Pancreas (tissue), 10 donors: ENCODE measurements at places on chromosomes 6 and 20.

GRCh38 chr6:57087916-57088315, 2.1 kb upstream of the ZNF451 start:
- no peak for DNase-seq

- DNase-seq: peak; percentile 43
These were observed 43.2 kb upstream of the OSTM1 start for GRCh38 chr6:108117427-108118358.

DNA sequence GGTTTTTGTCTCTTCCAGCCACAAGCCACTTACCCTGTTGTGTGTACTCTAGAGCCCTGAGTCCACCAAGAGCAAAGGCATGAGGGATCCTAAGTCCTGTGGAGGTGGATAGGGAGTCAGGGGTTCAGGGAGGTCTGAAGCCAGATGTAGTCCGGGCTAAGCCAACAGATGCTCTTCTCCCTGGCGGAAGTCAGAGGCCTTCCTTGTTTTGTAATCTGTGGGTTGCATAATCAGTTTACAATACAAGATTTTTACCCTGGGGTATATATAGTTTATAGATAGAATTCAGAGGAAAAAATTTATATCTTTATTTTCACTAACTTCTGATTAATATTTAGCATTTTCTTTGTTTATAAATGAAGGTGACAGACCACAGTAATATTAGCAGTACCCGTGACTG, 9.2 kb downstream of the LAMP5 start:
- DNase-seq: no peak

DNA sequence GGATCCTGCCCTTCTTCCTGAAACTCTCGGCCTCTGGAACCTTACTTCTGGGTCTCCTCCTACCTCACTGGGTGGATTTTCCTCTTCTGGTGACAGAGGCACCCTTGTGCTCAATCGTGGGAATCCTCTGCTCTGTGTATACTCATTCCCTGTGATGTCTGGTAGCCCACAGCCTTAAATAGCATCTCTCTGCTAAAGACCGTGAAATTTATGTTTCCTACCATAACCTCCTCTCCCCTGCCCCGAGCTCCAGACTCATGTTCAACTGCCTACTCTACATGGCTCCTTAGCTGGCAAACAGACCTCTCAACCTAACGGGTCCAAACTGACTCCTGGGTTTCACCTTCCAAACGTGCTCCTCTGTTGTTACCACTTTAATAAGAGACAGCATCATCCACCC, 9.9 kb downstream of the MMP9 start:
- DNase-seq: no peak

- no peak for DNase-seq
These were observed 96.2 kb downstream of the ANKS1A start for GRCh38 chr6:34985236-34985635.

DNA sequence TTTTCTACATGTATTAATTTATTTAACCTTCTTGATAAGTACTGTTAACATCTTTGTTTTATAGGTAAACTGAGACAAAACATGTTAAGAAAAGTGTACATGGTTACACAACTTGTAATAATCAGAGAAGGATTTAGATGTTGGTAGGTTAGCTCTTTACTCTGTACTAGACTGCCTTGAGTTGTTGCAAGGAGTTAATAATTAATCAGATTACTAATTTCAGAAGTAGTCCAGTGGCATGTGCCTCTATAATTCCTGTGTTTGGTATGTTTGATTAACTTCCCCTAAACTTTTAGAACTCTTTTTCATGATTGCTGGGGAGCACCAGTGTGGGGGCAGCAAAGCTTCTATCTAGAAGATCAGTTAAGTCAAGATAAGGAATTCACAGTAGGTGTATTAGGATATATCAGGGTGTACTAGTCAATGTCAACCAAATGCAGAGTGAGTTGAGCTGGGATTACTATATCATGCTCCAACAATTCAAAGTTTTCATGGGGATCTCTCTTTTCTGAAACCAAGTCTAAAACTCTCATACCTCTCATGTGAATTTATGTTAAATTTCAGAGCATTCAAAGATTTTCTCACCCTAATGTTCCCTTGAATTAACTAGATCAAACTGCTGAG, 129.7 kb upstream of the AHI1 start:
- no peak for DNase-seq

DNA sequence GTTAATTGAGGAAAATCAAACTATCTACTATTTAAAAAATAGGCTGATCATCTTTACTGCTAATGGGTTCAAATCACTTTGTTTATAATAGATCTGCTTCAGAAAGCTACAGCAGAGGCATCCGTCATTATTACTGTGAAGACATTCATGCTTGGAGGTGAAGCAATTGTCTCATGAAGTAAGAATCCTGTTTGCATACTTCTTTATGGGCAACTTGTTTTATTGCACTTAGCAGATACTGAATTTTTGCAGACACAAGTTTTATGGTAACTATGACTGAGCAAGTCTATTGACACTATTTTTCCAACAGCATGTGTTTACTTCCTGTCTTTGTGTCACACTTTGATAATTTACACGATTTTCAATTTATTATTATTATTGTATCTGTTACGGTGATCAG, 573.9 kb downstream of the RFPL4B start:
- no peak for DNase-seq

DNA sequence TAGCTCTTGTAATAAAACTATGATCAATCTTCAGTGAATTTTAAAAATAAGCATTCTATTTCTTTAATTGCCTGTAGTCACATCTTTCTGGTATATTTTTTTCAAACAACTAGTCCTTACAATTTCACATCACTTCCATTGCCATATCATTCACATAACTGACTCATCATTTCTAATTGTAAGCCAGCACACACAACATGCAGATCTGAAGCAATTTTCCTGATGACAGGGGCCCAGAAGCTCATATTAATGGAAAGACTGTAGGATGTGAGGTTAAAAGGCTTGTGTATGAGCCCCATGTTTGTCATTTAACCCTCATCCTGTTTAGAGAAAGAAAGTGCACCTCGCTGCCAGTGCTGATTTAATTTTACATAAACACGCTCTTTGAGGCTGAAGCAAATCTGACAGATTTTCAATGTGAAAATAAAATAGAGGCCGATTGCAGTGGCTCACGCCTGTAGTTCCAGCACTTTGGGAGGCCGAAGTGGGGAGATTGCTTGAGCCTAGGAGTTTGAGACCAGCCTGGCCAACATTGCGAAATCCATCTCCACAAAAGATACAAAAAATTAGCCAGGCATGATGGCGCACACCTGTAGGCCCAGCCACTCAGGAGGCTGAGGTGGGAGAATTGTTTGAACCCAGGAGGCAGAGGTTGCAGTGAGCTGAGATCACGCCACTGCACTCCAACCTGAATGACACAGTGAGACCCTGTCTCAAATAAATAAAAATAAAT, 40.1 kb upstream of the LTV1 start:
- DNase-seq: no peak

GRCh38 chr6:166389119-166389518, 6.4 kb upstream of the MPC1 start:
- DNase-seq: no peak

DNA sequence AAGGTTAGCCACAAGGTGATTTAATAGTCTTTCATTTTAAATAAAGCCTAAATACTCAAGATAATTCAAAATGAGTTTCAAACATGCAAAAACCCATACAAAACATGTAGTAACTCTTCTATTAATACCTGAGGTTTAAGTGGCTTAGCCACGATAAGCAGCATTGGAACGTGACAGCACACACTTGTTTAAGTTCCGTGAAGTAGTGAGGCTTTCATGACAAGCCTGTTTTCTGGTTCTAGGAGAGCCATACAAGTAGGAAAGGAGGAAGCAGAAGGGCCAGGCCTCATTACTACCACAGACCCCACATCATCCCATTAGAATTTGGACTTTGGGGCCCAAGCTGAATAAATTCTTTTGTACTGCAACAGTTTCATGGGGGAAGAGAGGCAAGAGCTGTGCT, 54.3 kb upstream of the PRND start:
- no peak for DNase-seq

DNA sequence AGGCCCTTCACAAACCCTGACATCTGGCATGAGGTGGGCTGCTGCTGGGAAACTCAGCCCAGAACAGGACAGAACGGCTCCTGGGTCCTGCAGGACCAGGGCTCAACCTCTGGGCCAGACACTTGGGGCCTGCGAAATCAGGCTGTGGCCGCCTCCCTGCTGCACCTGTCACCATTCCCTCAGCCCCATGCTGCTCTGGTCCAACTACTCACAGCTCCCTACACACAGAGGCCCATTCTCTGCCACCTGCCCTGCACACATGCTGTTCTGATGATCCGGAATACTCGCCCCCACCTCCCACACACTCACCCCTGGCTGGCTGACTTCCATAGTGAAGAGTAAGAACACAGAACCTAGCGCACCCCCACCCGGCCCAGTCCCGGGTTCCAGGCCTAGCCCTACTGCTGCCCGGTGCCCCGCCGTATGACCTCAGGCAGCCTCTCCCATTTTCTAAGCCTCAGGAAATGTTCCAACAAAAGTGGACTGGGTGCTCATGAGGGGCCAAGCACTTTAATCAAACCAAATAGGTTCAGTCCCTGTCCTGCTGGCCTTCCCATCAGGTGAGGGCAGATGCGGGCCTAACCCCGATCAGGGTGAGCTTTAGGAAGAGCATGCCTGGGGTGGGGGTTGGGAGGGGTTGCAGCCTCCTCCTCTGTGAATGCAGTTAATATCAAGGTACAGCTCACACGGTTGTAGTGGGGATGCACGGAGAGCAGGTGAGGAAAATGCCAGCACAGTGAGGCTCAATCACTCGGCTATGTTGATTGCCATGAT, 3.9 kb downstream of the PEDS1 start:
- DNase-seq: peak; percentile 65

- no peak for DNase-seq
These were observed 1149.0 kb downstream of the EPHA7 start for GRCh38 chr6:92270365-92270764.

DNA sequence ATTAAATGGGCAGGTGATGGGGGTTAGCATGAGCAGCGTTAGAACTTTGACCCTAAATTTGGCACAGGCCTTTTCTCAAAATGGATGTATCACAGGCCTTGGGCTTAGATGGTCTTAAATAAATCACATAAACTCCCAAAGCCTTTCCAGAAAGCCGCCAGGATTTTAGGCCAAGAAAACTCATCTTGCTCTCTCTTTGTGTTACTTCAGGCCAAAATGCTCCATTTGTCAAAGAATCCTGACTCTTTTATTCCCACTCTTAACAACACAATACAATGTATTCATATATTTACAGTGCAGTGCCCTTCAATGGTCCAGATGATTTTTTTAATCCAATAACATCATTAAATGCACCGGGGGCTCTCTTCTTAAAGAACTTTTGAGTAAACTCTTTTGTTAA, 5.9 kb upstream of the TCP11 start:
- no peak for DNase-seq

DNA sequence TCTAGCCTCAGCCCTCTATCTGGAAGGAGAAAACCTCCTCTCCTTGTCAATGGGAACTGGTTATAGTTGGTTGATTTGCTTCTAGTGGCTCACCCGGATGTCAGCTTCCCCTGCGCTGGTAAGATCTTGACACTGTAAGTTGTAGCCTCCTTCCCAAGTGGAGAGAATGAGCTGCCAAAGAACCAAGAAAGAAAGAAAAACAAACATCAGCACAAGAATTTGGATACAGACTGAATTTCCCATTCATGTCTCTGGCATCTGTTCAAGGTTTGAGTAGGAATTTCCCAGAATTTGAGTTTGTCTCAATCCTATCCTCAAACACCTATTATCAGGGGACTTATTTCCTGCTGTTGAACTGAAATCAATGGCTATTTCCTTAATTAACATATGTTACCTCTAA, 44.1 kb downstream of the ELOVL2 start:
- no peak for DNase-seq

DNA sequence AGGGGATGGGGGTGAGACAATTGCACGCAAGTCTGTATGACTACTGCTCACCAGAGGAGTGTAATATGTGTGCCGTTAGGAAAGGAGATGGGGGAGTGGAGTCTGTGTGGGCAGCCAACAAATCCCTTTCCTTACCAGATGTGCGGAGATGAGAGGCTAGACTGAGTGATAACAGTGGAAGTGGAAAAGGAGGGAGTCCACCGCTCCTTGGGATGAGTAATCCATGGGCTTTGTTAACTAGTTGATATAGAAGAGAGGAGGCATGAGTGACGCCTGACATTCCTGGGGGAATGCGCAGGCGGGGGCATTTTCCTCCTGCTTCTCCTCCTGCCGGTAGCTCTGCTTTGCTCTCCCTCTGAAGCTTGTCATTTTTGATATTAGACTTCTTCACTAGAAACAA, 13.5 kb upstream of the SMIM26 start:
- no peak for DNase-seq

- DNase-seq: no peak
These were observed 29.1 kb downstream of the BCAS1 start for GRCh38 chr20:54041336-54041735.

GRCh38 chr6:145673504-145673903, 61.8 kb downstream of the EPM2A start:
- DNase-seq: peak; percentile 30

DNA sequence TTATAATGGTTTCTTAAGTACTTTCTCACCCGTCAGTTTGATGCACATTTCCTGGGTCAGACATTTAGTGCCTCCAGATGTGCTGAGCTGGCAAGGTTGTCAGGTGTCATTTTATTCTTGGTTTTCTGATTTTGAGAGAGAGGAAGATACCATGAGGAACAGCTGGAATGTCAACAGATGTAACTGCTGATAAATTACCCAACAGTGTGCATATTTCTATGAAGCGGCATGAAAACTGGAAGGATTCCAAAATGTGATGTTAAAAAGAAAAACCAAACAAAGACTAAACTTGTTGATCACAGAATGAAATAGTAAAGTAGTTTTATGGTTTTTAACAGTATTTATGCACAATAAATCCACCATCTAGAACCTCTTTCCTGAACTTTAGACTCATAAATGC, 447.3 kb downstream of the HDGFL1 start:
- DNase-seq: no peak

GRCh38 chr6:137136065-137136464, 37.4 kb downstream of the IL22RA2 start:
- DNase-seq: no peak

DNA sequence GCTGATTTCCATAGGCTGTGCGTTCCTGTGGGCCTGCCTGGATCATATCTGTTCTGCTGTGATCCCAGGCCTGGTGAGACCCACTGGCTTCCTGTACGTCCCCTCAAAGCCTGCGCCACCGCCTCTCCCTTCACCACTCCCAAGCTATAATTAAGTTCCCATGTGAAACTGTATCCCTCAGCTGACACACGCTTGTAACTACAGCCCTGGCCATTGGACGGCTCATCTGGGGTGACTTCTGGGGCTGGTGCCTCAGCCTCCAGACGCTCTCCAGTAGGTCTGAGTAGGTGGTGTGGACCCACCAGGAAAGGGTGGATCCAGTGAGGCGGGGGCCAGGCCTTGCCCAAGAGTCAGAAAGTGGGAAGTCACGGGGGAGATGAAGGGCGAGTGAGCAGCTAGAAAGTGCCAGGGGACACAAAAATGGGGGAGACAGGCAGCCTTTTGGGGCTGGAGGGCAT, 21.0 kb downstream of the PPARD start:
- DNase-seq: no peak

GRCh38 chr20:44361021-44361420, 5.5 kb downstream of the HNF4A start:
- no peak for DNase-seq

GRCh38 chr6:118317581-118318563, 230.2 kb upstream of the PLN start:
- no peak for DNase-seq
